Stimulated activated CD4-positive, alpha-beta T cell treated with anti-CD3 and anti-CD28 coated beads, Interleukin-15, amount 100 ng/mL, for 24 hours (primary cell): ENCODE measurements at places on chromosomes 5 and 9.

DNA sequence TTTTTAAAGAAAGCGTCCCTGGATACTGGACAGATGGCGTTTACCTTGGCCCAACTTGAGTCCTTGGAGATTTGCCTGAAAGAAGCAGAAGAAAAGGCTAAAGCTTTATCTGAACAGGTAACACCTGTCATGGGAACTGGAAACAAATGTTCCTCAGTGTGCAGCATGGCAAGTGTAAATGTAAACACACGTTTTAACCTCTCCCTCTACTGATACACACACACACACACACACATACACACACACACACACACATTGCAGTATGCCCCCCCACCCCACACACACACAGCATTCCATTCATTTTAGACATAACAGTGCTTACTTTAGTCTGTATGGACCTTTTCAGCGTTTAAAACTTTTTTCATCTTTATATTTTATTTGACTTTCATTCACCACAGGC, 51.1 kb downstream of the CCDC192 start:
- no peak for DNase-seq

GRCh38 chr5:143051244-143052058, 281.3 kb downstream of the ARHGAP26 start:
- DNase-seq = no peak

DNA sequence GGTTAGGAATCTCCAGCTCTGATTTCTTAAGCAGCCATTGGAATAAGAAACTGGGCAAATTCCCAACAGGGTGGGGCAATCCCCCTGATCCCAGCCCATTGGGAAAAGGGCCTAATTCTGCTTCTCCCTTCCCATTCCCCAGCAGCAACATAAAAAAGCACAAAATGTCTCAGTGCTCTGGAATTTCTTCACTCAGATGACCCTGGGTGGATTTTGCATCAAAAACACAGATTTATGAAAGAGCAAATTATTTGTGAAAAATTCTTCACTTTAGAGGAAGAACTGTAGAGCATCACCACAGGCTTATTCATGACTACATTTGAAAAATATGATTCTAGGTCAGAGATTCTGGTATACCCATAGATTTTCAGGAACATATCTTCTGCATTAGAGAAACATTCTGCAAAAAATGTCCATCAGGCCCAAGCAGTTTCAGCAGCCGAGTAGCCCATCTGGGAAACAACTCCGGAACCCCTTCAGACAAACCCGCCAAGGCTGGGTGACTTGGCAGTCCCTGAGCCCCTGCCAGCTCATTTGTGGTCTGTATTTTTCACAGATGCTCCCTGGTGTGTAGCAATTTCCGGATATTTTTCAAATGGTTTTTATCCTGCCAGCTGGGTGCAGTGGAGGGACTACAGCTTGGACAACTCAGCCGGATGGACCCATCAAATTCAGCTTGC, 102.1 kb upstream of the RANBP3L start:
- DNase-seq = no peak

DNA sequence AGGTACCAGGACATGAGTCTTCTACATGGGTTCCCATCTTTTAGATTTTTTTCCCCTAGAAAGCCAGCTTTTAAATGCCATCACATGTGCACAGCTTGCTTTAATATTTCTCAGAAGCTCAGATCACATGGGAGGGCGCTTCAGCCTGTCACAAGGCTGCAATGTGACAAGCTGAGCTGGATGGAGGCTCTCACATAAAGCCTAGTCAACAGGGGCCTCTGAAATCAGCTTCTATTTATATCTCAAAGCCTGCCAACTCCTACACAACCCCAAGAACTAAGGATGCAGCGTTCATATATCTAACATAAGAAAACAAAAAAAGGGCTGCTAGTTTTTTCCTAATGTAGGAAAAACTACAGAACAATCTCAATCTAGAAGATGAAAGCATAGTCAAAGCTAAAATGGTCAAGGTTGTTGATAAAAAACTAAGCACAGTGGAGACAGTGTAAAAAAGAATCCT, 2.3 kb downstream of the ZFAND5 start:
- DNase-seq = peak; percentile 59

DNA sequence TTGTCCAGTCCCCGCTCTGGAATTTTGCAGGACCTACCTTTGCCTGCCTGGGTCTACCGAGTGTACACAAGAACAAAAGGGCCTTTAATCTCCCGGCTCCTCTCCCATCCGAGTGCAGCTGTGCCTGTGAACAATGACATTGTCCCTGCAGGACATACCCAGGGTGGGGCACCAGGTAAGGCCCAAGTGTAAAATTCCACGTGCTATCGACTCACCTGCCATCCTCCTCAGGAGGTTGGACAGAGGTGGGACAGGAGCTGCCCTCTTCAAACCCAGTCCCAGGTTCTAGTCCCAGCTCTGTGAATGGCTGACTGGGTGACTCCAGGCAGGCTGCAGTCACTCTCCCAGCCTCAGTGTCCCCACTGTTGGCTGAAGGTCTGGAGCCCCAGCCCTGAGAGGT, 159.6 kb upstream of the ALDH1B1 start:
- no peak for DNase-seq

DNA sequence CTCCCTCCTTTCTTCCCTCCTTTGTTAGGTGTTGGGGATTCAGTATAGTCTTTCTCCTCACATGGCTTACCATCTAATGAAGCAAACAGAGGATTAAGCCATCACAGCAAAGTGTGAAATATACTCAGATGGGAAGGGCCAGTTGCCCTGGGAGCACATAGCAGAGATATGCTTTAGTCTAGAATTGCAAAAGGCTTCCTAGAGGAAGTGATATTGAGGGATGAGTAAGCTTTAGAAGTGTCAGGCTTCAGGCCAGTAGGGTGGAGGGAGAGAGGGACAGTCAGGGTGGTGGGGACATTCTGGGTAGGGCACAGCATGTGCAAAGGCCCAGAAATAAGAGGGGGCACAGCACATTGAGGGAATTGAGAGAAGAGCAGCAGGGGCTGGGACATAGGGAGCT, 46.2 kb upstream of the GLRA1 start:
- DNase-seq = no peak

DNA sequence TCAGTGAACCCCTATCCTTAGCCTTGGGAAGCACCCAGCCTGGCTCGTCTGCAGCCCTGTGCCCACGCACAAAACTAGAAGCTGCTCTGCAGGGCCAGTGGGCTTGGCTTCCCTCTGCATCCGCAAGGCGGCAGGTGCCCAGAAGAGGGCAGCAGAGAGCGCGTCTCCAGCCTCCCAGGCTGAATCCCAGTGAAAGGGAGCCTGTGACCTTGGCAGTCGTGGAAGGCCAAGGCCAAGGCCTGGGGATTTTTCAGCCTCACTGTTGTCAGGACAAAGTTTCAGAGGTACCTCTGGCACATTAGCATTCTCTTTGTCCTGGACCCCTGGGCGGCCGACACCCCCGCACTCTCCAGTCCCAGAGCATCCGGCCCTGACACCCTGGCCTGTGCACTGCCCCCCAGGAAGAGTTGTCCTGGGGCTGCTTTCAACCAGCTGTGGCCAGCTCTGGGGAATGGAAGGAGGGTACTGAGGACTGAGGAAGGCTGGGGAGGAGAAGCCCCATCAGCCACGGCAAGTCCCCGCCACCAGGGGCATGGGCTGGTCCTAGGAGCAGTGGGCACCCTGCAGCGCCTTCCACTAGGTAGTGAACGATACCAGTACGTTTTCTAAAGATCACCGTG, 63.6 kb upstream of the IL17B start:
- peak; percentile 85 for DNase-seq

- DNase-seq = no peak
Observed at GRCh38 chr9:109245310-109245897, 75.5 kb downstream of the EPB41L4B start.

- no peak for DNase-seq
Observed at GRCh38 chr5:133831491-133832224, 136.8 kb downstream of the C5orf15 start.

DNA sequence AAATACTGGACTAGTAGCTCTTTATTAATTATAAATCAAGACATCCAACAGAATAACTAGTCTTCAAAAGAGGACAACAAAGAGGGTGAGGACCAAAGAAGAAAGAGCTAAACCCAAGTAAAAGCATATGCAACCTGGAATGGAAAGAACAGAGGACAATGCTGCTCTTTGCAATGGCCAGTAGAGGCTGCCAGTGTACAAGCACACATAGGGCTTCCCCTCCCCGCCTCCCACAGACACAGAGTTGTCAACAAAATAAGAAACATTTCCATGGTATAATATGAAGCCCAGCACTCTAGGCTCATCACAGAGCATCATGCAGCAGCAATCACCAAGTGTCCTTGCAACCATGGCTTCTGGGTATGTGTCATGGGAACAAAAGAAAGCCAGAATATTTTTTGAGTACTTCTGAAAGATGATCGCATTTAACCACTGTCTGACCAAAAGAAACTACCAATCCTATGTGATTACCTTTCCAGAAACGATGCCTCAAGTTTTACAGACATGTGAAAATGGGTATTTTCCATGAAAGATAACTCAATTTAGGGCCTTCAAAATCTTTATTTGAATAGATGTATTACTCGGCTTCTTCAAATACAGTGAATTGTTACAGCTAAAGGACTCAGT, 58.1 kb downstream of the RFX3 start:
- DNase-seq = peak; percentile 60

GRCh38 chr5:157443041-157443549, 16.9 kb upstream of the NIPAL4 start:
- DNase-seq = no peak

GRCh38 chr5:177503351-177504085, 6.1 kb downstream of the DOK3 start:
- DNase-seq = no peak

GRCh38 chr9:20508242-20508641, 114.1 kb downstream of the MLLT3 start:
- DNase-seq = no peak

DNA sequence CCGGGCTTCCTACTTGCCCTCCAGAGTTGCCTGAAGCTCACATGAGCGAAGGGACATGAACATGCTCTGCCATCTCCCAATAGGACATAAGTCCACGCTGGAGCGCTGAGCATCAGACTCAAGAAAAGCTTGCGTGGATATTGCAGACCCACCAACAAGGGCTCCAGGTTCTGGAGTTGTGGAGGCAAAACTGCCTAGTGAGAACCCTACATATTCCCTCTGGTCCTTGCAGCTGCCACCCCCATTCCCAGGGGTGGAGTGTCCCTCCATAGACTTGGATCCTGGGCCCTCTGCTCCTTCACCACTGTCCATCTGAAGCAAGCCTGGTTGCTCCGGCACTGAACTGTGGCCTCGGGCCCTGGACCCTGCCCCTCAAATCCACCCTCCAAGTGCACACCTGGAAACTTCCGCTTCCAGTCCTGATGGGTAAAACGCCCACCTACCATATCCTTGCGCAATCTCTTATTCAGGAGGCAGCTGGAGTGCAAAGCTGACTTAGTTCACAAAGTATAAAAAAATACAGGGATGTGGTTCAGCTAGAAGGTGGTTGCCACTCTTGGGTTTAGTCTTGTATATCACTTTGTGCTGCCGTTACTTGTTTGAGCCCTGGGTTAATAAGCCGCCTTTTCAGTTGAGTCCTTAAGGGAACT, 28.0 kb downstream of the HRH2 start:
- DNase-seq = no peak

- DNase-seq = no peak
Observed at GRCh38 chr5:133041157-133041784, 10.5 kb upstream of the HSPA4 start.

DNA sequence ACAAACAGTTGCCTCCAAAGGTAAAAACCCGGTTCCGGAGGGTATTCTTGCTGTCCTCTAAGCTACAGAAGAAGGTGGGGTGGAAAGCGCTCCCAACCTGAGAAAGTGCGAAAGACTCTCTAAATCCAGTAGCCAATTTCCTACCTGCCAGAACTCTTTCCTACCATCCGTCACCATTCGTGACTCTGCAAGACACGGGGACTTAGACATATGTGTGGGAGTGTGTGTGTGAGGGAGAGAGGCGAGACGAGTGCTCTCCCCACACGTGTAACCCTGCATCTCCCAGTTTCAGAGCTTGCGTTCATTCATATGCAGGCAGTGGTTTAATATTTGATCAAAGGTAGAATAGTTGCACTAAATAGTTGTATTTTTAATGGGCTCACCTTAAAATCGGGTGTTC, 473 bp upstream of the GABRA1 start:
- DNase-seq = no peak
